ENCODE measurements at places on chromosomes 2 and 18.

- no peak for DNase-seq
These were observed 8.1 kb downstream of the SIX2 start for GRCh38 chr2:45000921-45001868.

- DNase-seq = no peak
These were observed 568.5 kb downstream of the CMPK2 start for GRCh38 chr2:6297238-6297637.

- DNase-seq = no peak
These were observed 54.2 kb upstream of the CREB1 start for GRCh38 chr2:207475546-207475945.

- no peak for DNase-seq
These were observed 7.1 kb upstream of the TGIF1 start for GRCh38 chr18:3442919-3443318.

GRCh38 chr2:179311101-179311500, 46.5 kb upstream of the SESTD1 start:
- DNase-seq = no peak
